ENCODE measurements at places on chromosomes 1 and 21.
A peak's percentile ranks its signal among the peaks of the same experiment; 100 is the strongest.

GRCh38 chr21:38809198-38809878 lies 3.6 kb downstream of the ETS2 start:
- no peak for DNase-seq

GRCh38 chr1:23422941-23423340 lies 1.6 kb downstream of the TCEA3 start:
- DNase-seq = no peak

DNA sequence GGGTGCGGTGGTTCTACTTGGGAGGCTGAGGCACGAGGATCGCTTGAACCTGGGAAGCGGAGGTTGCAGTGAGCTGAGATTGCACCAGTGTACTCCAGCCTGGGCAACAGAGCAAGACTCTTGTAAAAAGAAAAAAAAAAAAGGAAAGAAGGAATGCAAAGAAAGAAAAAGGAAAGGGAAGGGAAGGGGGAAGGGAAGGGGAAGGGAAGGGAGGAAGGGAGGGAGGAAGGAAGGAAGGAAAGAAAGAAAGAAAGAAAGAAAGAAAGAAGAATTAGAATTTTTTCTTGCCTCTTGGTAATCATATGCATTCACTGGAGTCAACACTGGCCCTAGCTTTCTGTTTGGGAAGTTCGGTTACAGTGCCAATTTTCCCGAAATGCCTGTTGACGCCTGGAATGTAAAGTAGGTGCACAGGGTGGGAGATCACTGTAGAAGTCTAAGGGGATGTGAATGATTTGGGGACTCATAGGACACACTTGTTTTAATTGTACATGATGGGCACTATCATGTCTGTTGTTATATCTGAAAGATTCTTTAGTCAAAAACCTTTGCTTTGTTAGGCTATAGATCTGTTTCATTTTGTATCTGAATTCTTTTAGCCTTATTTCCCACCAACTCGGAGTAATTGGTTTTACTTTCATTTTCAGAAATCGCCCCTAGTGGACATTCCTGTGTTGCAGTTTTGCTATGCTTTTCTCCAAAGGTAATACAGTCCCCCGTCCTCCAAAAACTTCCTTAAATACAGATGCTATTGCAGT lies 59.8 kb upstream of the MORC3 start:
- peak; percentile 76 for DNase-seq

GRCh38 chr21:42563686-42564085 lies 50.0 kb downstream of the SLC37A1 start:
- no peak for DNase-seq

DNA sequence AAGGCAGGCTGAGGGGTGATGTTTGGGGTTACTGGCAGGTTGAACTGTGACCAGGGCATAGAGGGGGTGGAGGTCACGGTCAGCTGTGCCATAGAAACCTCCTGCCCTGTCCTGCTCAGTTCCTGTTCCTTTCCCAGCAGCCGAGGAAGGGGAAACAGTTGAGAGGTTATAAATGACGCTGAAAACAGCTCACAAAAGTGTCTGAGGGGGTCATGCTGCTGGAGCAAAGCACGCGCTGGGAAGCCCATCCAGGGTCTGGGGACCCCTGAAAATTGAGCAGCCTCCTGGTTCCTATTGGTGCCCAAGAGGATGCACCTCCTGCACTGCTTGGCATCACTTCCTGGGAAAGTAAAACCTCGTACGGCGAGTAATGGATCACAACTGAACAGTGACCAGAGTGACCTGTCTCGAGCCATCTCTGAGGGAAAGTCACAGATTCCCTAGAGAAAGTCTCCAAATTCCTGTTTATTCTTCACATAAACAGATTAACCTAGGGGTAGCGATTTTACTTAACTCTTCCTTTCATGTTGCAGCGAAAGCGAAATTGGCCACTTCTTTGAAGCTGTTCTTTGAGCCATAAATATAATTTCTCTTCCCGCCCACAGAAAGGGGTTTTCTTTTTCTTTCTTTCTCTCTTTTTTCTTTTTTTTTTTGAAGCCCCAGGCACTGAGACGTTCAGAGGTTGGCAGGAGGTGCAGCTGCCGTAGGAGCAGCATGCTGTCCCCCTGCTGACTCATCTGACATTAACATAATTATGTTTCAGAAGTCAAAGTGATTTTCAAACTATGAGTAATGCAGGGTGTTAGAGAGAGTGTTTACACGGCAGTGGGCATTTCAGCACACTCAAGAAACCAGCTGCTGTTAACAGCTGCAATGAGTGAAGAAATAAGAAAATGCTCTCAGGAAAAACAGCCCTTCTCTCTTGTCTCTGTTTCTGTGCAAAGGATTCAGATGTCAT lies 41.8 kb upstream of the ATF3 start:
- DNase-seq = peak; percentile 92

- no peak for DNase-seq
These were observed 23.9 kb upstream of the CYYR1 start for GRCh38 chr21:26597031-26597430.

- no peak for DNase-seq
These were observed 24.8 kb downstream of the GRIK3 start for GRCh38 chr1:37009521-37009920.

DNA sequence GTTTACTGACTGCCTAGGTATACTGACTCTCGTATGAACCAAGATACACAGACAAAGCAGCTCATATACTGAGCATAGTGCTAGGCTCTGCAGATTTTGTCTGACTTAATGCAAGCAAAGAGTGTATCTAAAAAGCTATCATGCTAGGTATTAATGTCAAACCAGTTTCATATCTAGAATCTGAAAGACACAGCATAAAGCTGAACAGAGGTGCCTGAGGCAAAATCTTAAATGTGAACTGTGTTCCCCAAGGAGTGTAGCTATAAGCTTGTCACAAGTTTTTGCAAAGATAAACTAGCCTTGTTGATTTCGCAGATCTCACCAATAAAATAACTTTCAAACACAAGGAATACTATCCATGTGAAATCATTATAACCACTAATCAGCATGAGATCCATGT lies 18.1 kb downstream of the JAK1 start:
- DNase-seq = no peak

DNA sequence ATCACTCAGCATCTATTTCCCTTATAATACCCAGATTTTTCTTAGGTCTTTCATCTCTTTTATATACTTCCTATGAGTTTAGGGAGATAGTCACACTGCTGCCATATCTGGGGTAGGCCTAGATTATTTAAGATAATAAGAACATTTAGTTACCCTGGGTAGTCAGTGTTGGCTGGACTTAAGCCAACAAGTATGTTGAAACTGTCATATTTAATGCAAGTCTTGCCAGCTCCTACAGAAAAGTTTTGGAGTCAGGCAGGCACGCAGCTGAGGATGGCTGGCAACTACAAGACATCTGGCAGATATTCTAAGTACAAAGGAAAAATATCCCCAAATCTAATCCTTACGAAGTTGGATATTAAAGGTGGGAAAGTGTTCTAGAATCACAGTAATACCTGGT lies 19.2 kb upstream of the DEPDC1 start:
- DNase-seq = no peak

- no peak for DNase-seq
These were observed 111.2 kb upstream of the PPM1J start for GRCh38 chr1:112826217-112826944.

GRCh38 chr1:232378266-232379062 lies 251.5 kb downstream of the SIPA1L2 start:
- no peak for DNase-seq

DNA sequence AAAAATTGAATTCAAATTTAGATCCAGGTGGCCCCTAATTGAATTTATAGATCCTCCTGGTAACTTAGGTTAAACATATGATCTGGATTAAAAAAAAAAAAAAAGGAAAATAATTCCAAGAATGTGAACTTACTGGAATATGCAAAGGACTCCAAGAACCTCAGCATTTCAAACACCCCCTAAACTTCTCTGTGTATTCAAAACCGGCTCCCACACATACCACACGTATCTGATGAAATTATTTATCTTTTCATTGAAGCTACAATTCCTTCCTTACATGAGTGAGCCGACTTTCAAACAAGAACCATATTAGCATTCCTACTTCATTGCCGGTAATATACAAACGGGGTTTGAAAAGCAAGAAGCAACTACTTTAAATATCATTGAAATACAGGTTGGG lies 61.4 kb upstream of the FMN2 start:
- DNase-seq = peak; percentile 43

GRCh38 chr1:119026956-119027355 lies 38.8 kb upstream of the TBX15 start:
- no peak for DNase-seq

DNA sequence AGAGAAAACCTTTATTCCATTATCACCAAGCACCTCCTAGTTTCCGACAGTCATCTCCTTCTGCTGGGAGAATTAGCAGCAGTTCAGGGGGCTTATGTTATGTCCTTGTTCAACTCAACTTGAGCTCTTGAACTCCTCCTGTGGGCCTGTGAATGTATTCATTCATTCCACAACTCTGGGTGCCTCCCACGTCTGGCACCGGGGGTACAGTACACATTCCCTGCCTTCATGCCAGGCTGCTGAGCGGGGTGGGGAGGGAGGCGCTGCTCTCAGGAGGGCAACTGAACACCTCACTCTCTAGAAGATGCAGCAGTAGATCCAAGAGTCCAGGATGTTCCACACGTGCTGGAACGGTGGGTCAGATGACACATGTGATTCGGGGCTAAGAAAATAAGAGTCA lies 4.3 kb upstream of the MX2 start:
- DNase-seq = no peak

GRCh38 chr1:182301467-182302198 lies 90.0 kb downstream of the GLUL start:
- peak; percentile 55 for DNase-seq

Measured in renal cortical epithelial cell (primary cell).